ENCODE measurements at places on chromosomes 7 and 10.
A peak's percentile ranks its signal among the peaks of the same experiment; 100 is the strongest.

- no peak for DNase-seq
Observed at GRCh38 chr10:127168261-127168660, 28.1 kb downstream of the INSYN2A start.

GRCh38 chr10:110410329-110411046 lies 87.2 kb upstream of the DUSP5 start:
- DNase-seq, result no peak

- no peak for DNase-seq
Observed at GRCh38 chr10:76149602-76150138, 718.2 kb downstream of the LRMDA start.

GRCh38 chr10:97121041-97121440 lies 64.7 kb downstream of the SLIT1 start:
- DNase-seq, result no peak

GRCh38 chr7:139733751-139734150 lies 44.0 kb downstream of the HIPK2 start:
- DNase-seq, result no peak

DNA sequence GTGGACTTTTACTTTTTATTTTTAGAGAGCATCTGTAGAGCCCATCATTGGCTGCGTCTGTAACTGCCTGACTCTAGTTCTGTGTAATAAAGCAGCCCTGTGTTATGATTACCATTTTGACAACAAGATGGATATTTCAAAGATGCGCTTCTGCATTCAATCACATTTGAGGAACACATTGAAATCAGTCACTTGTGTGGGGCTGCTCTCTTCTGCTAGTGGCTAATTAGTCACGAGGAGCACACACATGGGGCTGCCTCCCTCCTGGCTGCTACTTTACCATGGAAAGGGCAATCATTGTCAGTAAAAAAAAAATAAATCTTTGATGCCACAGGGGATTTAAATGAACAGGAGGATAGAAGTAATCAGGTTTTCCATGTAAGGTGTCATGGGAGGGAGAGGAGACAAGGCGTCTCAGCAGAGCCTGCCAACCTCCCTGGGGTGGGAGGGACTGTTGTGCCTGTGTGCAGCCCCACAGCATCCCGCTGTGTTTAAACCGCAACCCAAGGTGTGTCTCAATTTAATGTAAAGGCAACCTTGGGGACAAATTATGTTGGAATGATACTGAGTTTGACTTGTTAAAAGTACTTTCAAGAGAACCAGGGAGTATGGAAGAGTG lies 205.2 kb upstream of the COBL start:
- DNase-seq, result no peak

DNA sequence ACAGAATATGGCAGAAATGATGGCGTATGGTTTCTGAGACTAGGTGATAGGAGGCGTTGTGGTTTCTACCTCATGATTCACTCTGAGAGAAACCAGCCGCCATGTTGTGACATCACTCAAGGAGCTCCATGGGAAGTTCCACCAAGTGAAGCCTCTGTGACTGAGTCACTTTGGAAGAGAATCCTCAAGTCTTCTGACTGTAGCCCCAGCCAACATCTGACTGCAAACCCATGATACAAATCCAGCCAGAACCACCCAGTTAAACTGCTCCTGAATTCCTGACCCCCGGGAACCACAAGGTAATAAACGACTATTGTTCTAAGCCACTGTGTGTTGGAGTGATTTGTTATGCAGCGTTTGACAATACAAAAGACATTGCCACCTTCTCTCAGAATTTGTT lies 91.1 kb upstream of the CARD11 start:
- no peak for DNase-seq

DNA sequence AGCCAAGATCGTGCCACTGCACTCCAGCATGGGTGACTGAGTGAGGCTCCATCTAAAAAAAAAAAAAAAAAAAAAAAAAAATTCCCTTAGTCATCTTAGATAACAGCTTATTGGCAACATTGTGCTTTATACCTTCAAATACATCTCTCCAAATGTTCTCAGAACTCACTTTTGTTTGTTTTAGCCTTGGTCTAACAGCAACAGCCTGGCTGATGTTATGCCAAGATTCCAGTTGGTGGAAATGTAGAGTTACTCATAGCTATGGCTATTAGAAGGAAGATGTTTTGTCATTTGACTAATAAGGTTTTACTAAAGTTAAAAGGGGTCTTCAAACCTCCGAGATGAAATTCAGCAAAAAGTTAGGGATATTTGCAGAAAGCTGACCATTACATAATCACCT lies 481.4 kb downstream of the NEBL start:
- no peak for DNase-seq

- no peak for DNase-seq
Observed at GRCh38 chr7:95863623-95864022, 91.3 kb downstream of the DYNC1I1 start.

- no peak for DNase-seq
Observed at GRCh38 chr10:24618401-24618800, 105.3 kb downstream of the ARHGAP21 start.

GRCh38 chr7:155860840-155861479 lies 48.7 kb upstream of the SHH start:
- DNase-seq, result peak; percentile 44

DNA sequence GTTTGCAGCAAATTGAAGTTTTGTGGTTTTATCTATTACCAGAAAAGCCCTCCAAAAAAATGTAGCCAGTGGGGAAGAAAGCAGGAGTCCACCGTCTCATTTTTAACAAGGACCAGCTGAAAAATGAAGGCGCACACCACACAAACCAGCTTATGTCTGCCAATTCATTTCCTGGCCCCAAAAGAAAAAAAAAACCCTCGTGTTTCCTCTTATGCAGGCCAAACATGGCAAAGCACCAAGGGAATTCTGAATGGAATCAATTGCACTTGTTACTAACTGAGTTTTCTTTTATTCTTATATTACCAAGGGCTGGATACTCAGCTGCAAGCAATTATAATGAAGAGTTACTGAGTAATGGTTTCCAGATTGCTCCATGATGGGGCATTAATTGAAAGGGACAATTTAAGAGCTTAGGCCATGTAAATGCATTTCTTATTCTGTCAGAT lies 428.3 kb upstream of the NPVF start:
- DNase-seq, result no peak

GRCh38 chr10:93604146-93604545 lies 3.1 kb upstream of the RBP4 start:
- no peak for DNase-seq

DNA sequence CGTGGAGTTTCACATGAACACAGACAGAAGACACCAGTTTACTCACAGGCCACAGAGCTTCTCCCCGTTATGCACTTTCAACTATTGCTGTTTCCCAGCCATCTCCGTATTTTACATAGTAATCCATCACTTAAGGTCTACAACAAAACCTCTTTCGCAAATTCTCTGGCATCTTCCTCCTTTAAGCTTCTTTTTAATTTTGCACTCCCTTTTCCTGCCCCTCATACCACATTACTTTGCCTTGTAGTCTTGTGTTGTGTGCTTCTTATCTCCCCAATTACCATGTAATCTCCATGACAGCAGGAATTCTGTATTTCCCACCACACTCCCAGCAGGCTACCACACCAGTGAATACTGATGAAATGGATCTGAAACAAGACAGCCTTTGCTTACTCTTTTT lies 87.3 kb downstream of the ODAD2 start:
- no peak for DNase-seq

- no peak for DNase-seq
Observed at GRCh38 chr10:80405626-80406025, 2.7 kb upstream of the PRXL2A start.

GRCh38 chr7:103851357-103851756 lies 138.1 kb downstream of the RELN start:
- DNase-seq, result no peak

GRCh38 chr7:44325811-44326241 lies 432 bp upstream of the CAMK2B start:
- DNase-seq, result no peak

Measured in liver (tissue), 10 donors.